ENCODE measurements at places on chromosomes 12 and 14. TPM values are rescaled to one million over a fixed set of nuclear protein-coding genes. Genes with fewer than 3 reads are reported as not detected.

The ASCL1 gene
- not detected for total RNA-seq

The JAG2 gene
- 41.9 TPM for total RNA-seq

The KLHL33 gene
- total RNA-seq: not detected

The TMBIM6 gene
- total RNA-seq: 284 TPM

The SMCO2 gene
- total RNA-seq: not detected

The SLCO1B3 gene
- not detected for total RNA-seq

The ENDOU gene
- total RNA-seq: not detected

The PPP2R5E gene
- 15.6 TPM for total RNA-seq

The LETMD1 gene
- 17.9 TPM for total RNA-seq

The A2M gene
- 3.5 TPM for total RNA-seq

The OAS1 gene
- total RNA-seq: 15.3 TPM

The ZFYVE21 gene
- total RNA-seq: 66.7 TPM
